ENCODE measurements at places on chromosomes 6 and 20.

GRCh38 chr20:46894579-46894958, at the start of gene EYA2:
TSS of gene EYA2 (plus strand) at chr20:46894843. CDS start at chr20:46990011, 95,168 bp downstream.
- DNase-seq, result no peak

GRCh38 chr6:148657048-148657447, 89.8 kb upstream of the UST start:
- no peak for DNase-seq

DNA sequence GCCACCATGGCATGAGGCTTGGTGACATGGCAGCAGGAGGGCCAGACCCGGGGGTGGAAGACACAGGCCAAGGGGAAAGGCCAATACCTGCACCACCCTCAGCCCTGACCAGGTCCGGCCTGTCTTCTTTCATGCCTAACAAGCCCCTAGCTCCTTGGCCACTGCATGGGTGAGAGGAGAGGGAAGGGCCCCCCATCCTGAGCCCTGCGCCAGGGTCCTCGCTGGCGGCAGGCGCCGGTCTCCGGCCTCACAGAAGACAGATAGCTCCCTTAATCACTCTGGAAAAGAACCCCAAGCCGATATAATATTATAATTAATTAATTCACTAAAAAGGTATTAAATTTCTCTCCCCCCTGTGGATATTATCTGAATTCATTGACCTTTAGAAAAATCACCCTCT, 41.4 kb downstream of the MDFI start:
- DNase-seq, result no peak

DNA sequence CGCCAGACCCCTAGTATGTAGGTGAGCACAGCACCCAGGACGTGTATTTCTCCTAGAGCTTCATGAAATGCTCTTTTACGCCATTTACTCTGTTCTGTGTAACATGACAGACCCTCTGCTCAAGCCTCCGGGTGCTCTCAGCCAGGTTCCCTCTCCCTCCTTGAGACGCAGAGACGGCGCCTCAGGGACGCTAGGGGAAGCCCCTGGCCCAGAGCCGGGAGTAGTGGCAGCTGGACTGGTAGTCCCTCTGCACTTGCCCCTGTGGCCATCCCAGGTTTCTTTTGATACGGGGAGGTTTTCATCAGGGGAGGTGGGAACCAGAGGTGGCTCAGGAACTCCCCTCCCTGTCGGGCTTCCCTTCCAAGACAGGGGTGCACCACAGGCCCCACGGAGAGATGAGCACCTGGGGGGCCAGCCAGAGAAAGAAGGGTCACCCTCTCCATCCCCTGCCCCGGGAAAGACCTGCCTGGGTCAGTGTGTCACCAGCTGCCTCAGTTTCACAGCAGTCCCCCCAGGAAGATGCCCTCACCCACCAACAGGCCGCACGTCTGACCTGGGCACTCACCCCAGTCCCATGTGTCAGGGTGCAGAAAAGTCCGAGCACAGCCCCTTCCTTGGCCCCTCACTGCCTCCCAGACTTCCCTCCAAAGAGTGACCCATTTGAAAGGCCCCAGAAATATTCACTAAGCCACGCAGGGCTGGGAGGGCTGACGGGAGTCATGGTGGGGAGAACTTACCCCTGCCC, 58.1 kb upstream of the AFDN start:
- DNase-seq, result no peak

DNA sequence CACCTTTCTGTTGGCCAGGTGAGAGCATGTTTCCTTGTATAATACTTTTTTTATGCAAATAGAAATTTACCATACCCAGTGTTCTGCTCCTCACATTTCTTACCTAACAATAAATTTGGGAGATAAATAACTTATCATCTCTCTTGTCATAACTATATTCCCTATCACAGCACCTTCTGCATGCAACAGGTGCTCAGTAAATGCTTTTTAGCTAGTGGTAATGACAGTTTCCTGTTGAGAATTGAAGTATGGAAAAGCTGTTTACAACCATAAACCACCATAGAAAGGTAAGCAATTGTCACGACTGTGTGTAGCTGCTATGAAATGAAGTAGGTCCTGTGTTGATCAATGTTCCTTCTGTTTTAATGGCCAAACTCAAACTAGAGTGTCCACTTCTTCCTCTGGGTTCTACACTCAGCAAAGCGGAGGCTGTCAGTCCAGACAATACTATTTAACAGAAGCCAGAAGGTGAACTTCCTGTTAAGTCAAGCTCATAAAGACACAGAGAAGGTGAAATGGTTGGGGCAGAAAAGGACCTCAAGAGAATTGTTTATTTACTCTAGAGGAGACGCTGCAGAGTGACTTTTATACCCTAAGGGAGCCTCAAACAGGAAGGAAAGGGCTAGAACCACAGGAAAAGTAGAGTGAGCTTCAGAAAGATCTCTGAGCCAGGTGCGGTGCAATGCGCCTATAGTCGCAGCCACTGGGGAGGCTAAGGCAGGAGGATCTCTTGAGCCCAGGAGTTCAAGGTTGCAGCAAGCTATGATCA, 84.0 kb upstream of the SLC22A16 start:
- DNase-seq, result no peak

DNA sequence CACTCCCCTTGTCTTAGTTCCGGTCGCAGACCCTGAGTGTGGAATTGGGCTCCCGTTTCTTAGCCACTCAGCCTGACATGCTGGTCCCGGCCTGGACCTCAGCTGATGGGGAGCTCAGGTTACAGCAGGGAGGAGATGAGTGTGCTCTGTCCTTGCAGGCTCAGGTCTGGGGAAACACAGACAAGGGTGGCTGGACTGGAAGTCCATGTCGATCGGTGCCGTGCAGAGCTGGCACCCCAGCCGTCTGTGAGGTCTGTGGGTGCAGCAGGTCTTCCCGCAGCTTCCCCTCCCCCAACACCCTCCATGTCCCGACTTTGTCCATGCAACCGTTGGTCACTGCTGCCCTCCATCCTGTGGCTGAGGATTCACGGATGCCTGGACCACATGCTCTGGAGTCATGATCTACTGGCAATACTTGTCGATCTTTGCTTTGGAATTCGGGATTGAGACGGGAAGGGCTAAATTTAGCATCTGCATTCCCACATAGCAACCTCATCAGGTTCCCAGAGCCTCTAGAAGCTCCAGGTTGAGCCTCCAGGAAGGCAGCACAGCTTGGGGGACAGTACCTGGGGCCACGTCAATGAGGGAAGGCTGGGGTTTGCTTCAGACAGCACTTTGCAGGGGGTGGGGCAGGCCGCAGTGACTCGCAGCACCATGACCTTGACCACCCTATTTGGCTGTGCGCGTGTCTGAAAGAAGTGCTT, 118.8 kb downstream of the PSMB1 start:
- no peak for DNase-seq

DNA sequence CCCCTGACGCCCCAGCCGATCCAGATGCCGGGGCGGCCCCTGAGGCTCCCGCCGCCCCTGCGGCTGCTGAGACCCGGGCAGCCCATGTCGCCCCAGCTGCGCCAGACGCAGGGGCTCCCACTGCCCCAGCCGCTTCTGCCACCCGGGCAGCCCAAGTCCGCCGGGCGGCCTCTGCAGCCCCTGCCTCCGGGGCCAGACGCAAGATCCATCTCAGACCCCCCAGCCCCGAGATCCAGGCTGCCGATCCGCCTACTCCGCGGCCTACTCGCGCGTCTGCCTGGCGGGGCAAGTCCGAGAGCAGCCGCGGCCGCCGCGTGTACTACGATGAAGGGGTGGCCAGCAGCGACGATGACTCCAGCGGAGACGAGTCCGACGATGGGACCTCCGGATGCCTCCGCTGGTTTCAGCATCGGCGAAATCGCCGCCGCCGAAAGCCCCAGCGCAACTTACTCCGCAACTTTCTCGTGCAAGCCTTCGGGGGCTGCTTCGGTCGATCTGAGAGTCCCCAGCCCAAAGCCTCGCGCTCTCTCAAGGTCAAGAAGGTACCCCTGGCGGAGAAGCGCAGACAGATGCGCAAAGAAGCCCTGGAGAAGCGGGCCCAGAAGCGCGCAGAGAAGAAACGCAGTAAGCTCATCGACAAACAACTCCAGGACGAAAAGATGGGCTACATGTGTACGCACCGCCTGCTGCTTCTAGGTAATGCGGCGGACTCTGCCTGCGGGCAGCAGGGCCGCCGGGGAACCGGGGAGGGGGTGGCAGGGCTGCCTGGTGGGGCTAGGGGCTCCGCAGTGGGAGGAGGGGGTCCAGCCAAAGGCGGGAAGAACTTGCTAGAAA, 2.3 kb downstream of the GNAS start:
- no peak for DNase-seq

DNA sequence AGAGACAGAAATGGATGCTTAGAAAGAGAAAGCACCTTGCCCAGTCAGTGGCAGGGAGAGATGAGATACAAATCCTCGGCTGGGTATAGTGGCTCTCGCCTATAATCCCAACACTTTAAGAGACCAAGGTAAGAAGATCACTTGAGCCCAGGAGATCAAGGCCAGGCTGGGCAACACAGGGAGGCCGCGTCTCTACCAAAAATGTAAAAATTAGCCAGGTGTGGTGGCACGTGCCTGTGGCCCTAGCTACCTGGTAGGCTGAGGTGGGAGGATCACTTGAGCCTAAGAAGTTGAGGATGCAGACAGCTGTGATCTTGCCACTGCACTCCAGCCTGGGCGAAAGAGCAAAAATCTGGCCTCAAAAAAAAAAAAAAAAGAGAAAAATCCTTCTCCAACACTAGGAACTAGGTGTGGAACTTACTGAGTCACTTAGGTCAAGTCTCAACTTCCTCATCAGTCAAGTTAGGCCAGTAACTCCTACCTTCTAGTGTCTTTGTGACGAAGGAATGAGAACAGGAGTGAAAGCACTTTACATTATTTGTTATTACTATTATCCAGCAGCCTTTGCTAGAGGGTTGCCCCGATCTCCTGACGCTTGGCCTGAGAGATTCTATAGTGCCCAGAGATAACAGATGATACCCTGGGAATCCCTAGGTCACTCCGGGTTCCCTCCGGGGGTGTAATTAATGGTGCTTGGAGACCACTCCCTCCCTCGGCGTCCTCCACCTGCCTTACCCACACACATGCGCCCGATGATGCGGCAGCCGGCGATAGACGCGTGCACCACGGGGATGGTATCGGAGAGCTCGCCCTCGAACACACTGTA, 918 bp downstream of the EIF6 start:
- no peak for DNase-seq

DNA sequence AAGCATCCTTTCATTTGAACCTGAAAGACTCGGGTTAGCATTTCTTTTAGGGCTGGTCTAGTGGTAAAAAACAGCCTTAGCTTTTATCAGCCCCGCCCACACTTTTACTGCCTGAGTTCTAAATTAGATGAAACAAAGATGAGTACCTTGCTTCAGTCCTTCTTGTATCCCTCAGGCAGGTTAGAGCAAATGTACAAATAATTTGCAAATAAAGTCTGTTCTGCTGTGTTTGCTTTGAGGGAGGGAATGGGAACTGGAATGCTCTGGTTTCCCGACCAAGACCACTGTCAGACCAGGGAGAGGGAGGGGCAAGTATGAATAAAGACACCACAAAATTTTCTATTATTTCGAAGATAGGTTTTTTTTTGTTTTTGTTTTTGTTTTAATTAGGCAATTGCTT, 85.5 kb upstream of the FLRT3 start:
- no peak for DNase-seq

DNA sequence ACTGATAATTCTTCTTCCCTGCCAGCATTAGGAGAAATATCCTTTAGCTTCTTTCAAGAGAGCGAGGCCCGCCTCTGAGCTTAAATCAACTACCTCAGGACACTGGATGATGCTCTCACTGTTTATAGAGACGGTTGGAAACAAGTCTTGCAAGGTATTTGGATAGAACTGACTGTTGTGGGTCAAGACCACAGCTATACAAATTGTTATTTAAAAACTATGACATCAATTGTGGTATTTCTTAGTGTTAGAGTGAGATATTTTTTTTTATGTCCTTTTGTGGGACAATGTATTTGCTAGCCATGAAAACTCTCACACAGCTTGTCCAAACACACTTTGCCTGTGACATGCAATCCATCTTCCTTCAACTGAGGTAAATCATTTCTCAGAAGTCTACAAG, 136.3 kb upstream of the PHACTR1 start:
- no peak for DNase-seq
